ENCODE measurements at places on chromosomes 7 and 10.

- no peak for DNase-seq
Observed at GRCh38 chr7:134739362-134739761, 40.1 kb upstream of the CALD1 start.

DNA sequence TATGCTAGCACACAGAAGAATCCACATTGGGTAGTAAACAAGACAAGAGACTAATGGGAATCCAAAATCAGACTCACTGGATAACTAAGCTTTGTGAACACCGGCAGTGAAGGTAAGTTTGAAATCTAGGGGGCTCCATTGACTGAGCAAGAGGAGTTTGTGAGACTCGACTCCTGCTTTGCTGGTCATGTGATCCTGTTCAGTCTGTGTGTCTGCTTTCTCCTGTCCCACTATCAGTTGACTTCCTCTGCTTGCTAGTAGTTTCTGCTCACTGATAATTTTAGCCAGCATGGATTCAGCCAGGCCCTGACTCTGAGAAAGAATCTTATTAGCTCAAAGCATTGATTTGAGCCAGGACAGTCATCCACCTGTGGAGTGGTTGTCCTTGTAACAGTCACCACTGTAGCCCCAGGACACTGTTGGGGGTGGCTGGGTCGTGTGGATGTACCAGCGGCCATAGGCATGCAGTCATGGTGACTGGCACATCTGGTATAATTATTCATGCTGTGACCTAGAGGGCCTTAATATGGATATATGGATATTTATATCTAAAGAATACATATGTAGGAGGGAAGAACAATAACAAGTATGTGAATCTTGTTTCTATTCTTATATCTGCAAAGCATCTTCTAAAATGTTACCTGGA lies 44.4 kb downstream of the DNAH11 start:
- no peak for DNase-seq

- no peak for DNase-seq
Observed at GRCh38 chr10:98418665-98419468, 3.9 kb upstream of the PYROXD2 start.

GRCh38 chr10:73971636-73972354 lies 26.1 kb upstream of the VCL start:
- DNase-seq, result no peak

GRCh38 chr10:50432211-50433009 lies 181.1 kb upstream of the ASAH2 start:
- DNase-seq, result peak; percentile 14

GRCh38 chr10:102744374-102745051 lies 765 bp downstream of the WBP1L start:
- DNase-seq, result peak; percentile 16

- no peak for DNase-seq
Observed at GRCh38 chr10:47049056-47049851, 138.0 kb downstream of the PTPN20 start.

GRCh38 chr7:70492625-70493024 lies 639.3 kb upstream of the GALNT17 start:
- peak; percentile 37 for DNase-seq

GRCh38 chr10:116815641-116816415 lies 33.5 kb upstream of the ENO4 start:
- DNase-seq, result peak; percentile 66

DNA sequence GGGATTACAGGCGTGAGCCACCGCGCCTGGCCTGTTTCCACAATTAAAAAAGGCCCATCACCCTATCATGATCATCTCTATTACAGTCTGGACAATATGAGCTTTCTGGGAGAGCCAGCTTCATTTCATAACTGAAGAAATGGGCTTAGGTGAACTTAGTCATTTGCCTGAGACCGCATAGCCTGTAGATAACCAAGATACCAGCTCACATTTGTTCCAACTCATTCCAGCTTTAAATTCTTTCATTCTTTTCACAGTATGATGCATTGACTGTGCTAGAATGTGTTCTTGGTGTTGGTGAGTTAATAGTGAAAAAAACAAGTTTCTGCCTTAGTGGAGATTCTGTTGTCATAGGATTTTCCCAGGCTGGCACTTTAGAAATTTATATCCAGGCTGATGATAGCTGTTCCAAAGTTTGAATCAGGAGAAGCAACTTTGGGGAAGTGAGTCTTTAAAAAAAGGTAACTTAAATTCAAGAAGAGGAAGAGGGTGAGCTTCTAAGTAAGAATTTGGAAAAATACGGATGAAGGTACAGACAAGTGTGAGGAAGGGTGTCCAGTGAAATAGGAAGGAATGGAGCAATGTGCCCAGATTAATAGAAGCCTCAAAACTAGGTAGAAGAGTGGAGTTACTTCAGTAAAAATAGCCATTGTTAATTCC lies 2.1 kb upstream of the H2AZ2 start:
- DNase-seq, result no peak

DNA sequence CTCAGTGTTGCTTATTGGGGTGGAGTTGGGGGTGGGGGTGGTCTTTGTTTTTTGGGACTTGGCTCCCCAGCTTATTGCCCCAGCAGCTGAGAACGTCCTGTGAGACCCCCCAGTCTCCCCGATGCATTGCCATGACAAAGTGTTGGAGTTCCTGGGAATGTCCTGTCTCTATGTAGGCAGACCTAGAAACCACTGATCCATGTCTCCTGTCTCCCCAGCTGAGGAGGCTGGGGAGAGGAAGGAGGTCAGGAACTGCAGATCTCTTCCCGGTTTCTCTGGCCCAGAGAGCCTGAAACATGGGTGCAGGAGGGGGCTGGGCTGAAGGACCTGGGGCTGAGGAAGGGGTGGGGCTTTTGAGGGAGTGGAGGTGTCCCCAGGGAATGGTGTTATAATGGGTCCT lies 80.2 kb upstream of the GTF2IRD1 start:
- DNase-seq, result peak; percentile 33

- DNase-seq, result peak; percentile 91
Observed at GRCh38 chr7:18393465-18394118, 102.0 kb upstream of the HDAC9 start.

DNA sequence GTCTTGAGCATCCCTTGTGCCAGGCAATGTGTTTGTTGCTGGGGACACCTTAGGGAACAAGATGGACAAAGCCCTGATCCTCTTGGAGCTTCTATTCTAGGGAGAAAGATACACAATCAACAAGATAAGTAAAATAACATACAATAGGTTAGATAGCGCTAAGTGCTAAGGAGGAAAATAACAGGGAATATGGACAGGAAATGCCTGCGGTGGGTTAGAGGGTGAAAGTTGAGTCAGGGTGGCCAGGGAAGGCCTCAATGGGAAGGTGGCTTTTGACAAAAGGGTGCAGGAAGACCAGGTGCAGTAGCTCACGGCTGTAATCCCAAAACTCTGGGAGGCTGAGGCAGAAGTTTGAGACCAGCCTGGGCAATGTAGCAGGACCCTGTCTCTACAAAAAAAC lies 38.3 kb upstream of the MYL10 start:
- no peak for DNase-seq

DNA sequence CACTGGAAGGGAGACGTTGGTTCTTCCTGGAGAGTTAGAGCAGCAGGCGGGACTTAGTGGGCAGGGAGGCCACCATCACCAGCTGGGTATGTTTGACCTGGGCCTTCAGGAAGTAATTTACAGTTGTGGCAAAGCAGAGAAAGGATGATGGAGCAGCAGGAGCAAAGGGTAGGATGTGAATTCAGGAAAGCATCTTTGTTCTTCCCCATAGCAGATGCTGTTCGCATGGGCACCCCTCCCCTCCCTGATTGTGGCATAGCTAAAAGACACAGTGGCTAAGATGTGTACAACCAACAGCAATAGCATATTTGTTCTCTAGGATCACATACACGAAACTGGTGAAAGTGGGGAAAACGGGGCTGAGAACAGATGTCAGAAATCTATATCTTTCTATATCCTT lies 56.3 kb upstream of the ITPRID1 start:
- peak; percentile 26 for DNase-seq

GRCh38 chr10:24762966-24763623 lies 39.4 kb upstream of the ARHGAP21 start:
- no peak for DNase-seq

Measured in NCI-H69 (cell line).